Choroid plexus epithelial cell (primary cell): ENCODE measurements at places on chromosomes 1 and 21.
A peak's percentile ranks its signal among the peaks of the same experiment; 100 is the strongest.

DNA sequence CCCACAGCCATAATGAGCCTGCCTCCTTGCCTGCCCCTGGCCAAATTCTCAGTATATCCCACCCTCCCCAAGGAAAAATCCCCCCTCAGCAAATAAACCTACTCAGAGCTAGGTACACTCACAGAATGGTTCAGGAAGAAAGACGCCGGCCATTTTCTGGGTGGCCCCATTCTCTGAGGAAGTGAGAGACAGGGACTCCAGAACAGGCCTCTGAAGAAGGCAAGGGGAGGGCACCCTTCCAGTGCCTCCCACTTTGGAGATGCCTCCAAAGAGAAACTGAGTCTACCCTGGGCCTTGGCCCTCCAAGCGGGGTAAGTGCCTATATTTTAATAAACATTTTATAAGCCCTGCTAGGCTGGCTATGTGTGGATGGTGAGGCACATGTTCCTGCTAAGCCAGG, 2.3 kb downstream of the PACC1 start:
- no peak for DNase-seq

DNA sequence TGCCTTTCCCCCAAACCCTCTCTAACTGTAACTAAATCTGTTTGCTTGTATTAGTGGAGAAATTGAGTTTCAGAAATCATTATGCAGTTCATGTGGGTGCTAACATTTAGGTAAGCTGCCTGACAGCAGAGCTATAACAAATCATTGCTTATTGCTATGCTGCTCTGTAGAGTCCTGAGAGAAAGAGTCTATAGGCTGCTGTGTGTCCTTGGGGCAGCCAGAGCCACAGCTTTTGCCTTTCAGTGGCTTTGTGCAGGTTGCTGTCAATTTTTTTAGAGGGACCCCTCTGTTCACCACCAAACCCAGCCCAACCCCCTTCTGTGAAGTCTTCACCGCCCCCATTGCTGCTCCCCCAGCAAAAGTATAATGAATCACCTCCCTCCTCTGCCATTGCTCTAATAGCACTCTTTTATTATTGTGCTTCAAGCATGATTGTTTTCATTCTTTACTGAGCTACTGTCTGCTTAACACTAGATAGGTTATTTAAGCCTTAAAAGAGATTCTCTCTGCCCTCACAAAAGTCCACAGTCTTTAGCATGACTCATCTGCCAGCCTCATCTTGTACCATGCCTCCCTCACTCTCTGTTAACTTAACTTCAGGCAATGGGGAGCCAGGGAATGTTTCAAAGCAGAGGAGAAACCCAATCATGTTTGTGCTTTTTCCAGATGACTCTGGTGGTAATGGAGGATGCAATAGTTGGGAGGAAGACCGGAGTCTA, 38.6 kb downstream of the DIRAS3 start:
- DNase-seq: peak; percentile 10

GRCh38 chr1:110780600-110781484, 92.1 kb upstream of the CD53 start:
- DNase-seq: peak; percentile 77

DNA sequence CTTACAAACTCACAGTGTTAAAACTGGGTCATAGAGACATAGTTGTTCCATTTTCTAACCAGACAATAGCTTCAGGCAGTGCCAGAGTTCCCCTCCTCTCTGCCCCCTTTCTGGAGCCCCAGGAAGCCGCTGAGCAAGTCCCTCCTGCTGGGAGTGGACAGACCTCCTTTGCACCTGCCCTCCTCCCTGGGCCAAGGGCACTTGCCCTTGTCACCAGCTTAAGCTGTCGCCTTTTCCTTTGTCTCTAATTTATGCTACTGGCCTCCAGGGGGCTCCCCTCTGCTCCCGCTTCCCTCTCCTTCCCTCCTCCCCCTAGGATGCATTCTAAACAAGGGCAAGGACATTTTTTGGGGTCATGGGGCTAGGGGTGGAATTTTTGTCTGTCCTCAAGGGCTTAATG, 182.4 kb downstream of the MIS18A start:
- no peak for DNase-seq

DNA sequence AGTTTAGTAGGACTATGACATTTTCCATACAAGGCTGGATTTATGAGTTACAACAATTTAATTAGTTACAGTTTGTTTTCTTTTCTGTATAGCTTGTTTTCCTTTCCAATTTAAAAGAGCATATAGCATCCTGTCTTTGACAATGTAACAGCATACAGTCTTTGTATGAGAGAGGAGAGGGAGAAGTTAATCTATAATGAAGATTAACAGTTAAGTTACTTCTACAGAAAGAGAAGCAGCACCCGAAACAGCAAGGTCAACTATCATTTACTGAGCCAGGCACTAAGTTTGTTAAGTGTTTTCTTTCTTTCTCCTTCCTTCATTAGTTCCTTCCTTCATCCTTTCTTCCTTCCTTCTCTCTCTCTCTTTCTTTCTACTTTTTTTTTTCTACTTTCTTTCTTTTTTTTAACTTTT, 52.3 kb upstream of the RAB4A start:
- no peak for DNase-seq

- peak; percentile 18 for DNase-seq
These were observed 65.6 kb downstream of the RGL1 start for GRCh38 chr1:183870351-183871077.

DNA sequence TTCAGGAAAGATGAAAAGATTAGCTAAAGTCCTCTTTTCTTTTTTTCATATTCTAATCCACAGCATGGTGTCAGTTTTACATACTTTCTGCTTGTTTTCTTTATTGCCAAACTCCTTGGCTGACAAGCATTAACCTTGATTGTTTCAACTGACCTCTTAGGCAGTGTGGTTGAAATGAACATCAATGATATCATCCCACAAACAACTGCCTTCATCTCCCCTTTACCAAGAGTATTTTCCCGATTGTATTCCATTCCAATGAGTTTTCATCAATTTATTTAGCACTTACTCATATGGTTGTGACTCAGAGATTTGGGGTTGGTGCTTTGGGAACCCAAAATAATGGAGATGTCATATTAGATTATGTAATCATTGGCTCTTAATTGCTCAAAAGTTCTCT, 71.8 kb downstream of the SPAG17 start:
- DNase-seq: no peak

GRCh38 chr1:90296327-90296726, 301.4 kb downstream of the ZNF326 start:
- DNase-seq: no peak

GRCh38 chr1:45840704-45841103, 37.3 kb downstream of the MAST2 start:
- no peak for DNase-seq

- peak; percentile 90 for DNase-seq
These were observed 62.6 kb upstream of the MACF1 start for GRCh38 chr1:39141925-39142324.

- peak; percentile 57 for DNase-seq
These were observed 146.4 kb downstream of the KIF26B start for GRCh38 chr1:245301162-245301580.

DNA sequence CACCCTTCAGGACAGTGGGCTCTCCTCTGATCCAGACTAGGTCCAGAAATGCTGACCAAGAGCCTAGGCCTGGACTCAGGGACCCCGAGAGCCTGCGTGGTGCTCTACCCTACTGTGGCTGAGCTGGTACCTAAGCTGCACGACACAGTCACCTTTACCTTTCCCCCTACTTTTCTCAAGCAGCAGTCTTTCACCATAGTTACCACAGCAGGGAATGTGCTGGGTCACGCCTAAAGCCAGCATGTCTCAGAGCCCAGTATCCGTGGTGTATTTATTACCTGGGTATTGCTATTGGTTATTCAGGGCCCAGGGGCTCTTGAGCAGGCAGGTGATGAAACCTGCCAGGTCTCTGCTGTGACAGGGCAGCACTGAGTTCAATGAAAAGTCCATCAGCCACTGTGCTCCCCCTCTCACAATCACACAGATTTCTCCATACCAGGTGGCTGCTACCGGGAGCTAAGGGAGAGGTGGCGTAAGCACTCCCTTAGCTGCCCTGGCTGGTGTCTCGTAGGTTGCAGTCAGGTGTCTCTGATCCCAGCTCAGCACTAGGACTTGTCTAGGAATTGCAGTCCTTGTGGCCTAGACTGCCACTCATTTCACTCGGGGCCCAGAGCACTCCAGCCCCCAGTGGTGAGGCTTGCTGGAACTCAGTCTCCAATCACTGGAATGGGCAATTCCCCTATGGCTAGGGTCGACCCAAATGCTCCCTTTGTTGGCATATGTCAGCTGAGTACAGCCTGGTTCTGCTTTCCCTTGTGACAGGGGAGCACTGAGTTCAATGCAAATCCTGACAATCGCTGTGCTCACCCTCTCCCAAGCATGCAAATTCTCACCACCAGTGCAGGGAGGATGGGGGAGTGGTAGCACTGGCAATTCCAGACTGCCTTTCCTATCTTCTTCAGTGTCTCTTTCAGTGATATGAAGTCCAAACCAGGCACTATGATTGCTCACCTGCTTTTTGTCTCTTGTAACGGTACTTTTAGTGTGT, 128.7 kb downstream of the PHTF1 start:
- no peak for DNase-seq

DNA sequence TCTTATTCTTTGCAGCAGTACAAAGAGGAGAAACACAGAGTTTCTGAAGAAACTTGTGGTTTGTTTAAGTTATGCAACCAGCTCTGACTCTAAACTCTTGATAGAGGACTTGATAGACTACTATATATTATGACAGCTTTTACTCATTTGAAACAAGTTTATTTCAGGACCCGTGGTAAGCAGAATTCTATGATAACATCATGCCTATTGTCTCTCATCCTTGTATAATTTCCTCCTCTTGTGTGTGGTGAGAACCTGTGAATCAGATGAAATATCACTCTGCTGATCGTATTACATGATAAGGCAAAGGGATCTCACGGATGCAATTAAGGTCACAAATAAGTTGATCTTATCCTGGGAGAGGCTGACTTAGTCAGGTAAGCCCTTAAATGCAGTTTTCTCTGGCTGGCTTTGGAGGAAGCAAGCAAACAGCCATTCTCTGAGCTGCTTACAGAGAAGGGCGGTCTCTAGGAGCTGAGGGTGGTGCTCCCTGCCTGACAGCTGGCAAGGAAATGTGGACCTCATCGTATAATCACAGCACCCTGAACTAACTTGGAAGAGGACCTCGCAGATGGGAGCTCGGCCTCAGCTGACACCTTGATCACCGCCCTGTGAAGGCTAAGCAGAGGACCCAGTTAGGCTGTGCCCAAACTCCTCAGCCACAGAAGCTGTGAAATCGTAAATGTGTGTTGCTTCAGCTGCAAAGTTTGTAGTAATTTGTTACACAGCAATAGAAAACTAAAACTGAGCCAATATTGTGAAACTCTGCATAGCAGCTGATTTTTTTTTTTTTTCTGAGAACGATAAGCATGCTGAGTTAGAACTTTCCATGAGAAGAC, 151.1 kb upstream of the DPT start:
- peak; percentile 27 for DNase-seq

- peak; percentile 58 for DNase-seq
These were observed 522.5 kb downstream of the PTBP2 start for GRCh38 chr1:97243973-97244560.

DNA sequence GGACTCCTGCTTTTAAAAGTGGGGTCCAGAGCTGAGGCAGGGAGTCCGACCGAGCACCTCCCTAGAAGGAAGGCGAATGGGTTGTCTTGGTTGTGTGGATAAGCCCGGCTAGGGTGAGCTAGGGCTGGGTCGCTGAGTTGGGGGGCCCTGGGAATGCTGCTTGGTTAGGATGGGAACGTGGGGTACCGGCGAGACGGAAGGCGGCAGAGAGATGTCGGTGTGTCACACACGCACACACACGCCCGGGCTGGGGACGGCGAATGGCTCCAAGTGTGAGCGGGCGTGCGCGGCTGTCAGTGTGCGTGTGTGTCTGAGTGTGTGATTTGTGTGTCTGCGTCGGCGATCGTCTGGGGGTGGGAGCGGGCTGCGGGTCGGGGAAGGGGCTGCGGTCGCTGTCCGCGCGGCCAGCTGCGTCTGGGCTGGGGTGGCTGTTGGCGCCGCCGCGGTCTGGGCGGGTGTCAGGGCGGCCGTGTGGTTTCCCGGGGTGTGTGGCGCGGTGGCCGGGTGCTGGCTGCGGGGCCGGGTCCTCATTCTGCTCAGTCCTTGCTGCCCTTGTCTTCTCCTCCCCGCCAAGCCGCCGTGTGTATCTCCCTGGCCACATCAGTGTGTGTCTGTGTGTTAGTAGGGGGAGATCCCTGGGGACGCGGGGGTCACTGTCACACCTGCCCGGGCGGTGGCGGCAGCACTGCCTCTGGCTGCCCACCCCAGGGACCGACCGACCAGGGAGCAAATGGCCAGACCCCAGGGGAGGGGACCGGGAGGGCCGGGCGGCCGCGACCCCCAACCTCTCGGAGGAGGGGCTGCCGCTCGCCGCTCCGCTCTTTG, 1.1 kb downstream of the EFNA3 start:
- DNase-seq: no peak
